ENCODE measurements at places on chromosomes 5 and 9. TPM values are rescaled to one million over a fixed set of nuclear protein-coding genes. Genes with fewer than 3 reads are reported as not detected.

GRCh38 chr9:29740518-29740917 is 2167.2 kb upstream of the C9orf72 start:
- no peak for DNase-seq
- no peaks in the 10 kb centered on the region for H3K27me3 ChIP-seq
- H3K27ac ChIP-seq = no peak overlapping the region
- H3K4me1 ChIP-seq = no peaks in the 10 kb centered on the region

Gene FPGS
- 44.2 TPM for total RNA-seq

Gene PRR16
- 0.25 TPM for total RNA-seq

Gene CYLC2
- not detected for total RNA-seq

Measured in glutamatergic neuron (in vitro differentiated cells).